ENCODE measurements at places on chromosomes 4 and X.

DNA sequence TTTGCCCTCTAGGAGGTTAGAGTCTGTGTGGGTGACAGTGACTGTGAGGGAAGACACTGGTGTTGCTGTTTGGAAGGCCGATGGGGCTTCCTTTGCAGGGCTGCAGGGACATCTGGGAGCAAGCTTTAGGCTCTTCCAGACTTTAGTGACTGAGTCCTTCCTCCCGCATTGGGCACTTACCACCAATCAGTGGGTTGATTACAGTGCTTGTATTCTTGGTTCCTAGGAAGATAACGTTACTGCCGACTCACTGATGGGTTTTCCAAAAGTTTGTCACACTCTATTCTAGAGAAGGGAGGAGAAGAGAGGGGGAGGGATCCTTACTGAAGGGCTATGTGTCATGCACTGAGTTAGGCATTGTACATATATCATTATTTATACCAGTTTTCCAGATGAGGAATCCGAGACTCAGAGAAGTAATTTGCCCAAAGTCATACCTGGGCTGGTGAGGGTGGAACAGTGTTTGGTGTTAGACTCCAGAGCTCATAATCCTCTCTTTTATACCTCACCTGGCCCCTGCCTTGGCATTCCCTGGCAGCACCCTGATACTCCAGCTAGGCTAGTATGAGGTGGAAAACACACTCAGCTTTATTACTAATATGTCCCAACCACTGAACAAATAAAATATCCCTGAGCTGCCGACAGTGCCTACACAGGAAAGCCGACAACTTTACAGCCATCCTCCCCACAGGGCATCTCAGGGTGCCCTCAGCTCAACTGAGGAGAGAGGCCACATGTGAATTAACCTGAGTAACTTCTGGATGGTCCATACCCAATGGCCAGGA, 3.8 kb downstream of the CHST7 start:
- DNase-seq = no peak

- no peak for DNase-seq
Measured at GRCh38 chrX:39648548-39649254, 449.1 kb downstream of the BCOR start.

- DNase-seq = no peak
Measured at GRCh38 chrX:74340051-74340450, 36.1 kb downstream of the ZCCHC13 start.

GRCh38 chr4:113183032-113183605, 133.7 kb downstream of the ANK2 start:
- DNase-seq = no peak

DNA sequence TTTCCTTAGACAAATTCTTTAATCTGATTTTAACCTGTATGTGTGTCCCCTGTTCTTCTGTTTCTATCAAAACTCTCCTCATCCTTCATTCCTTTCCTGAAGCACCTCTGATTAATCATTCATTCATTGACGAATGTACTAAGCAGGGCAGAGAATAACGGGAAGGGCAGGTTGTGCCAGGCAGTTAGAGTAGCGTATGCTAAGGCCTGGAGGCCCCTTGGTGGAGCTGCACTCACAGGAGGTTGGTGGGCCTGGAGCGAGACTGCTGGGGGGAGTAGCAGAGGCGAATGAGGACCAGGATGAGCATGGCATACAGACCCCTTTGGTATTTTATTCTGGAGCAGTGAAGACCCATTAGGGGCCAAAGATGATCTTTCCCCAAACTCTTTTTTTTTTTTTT, 22.5 kb downstream of the PTTG2 start:
- no peak for DNase-seq

- DNase-seq = no peak
Measured at GRCh38 chr4:27046851-27047250, 186.2 kb downstream of the STIM2 start.

DNA sequence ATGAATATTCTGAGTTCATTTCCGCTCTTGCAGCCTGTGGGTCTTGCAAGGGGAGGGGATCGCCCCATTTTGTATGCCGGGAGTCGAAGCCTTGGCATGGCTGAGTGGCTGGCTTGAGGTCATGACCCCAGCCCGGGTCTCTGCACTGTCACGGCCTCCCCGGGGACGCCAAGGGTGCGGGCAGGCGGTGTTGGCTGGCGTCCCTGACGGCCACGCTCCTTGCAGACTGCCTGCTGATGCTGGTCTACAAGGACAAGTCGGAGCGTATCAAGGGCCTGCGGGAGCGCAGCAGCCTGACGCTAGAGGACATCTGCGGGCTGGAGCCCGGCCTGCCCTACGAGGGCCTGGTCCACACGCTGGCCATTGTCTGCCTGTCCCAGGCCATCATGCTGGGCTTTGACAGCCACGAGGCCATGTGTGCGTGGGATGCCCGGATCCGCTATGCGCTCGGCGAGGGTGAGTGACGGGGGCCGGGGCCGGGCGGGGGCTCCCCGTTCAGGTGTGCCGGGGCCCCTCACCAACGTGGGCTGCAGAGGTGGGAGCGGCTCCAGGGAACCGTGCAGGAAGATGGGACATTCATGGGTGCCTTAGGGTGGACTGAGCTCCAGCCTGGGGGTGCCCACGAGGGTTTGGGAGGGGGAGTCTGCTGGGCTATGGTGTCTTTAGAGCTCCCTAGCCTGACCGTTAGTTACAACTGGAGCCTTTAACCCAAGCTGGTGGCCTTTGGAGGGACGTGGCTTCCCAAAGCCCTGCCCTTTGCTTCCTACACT, 10.3 kb downstream of the DOK7 start:
- DNase-seq = no peak

DNA sequence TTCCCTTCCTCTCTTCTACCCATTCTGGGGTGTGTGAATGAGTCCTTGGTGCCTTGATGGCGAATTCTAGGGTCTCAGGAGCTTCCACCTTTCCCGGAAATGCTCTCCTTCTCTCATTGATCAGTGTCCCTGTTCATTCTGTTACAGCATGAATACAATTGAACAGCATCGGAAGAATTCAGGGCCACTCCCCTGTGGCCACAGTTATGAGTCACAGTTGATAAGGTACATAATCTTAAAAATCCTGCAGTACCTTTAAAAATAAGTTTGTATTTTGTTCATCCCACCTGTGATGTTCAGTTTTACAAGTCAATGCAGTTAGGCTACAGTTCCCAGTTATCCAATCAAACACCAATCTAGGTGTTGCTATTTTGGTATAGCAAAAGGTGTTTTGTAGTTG, 47.3 kb upstream of the FAM9A start:
- DNase-seq = no peak

DNA sequence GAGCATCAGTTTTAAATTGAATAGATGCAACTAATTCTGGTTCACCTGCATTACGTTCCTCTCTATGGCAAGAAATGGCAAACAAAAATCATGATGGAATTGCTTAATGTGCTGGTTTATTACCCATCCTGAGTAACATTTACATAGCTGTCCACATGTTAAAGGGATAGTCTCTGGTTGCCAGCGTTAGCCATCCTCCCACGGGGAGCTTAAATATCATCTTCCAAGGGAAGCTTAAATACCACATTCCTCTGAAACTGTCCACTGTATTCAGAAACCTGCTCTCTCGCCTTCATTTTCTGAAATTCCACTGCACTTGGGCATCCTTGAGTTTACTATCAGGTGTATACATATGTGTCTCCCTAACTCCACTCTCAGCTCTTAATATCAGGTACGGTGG, 586.6 kb downstream of the TLL1 start:
- no peak for DNase-seq

DNA sequence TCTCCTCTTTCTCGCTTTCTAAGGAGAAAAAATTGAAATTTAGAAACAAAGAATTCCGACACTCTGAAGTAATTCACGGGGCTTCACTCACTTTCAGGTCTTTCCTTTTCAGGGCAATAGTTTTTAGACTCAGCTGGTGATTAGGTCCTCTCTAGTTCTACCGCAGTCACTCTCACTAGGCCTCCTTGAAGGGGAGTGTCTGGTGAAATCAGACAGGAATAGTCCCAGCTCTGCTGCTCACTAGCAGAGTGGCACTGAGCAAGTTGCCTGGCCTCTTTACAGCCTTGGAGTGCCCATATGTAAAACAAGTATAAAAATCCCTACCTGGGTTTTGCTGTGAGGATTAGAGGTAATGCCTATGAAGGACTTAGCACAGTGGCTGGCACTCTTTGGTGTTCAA, 64.1 kb downstream of the NEUROG2 start:
- DNase-seq = no peak
